ENCODE measurements at places on chromosomes 1 and 21.

DNA sequence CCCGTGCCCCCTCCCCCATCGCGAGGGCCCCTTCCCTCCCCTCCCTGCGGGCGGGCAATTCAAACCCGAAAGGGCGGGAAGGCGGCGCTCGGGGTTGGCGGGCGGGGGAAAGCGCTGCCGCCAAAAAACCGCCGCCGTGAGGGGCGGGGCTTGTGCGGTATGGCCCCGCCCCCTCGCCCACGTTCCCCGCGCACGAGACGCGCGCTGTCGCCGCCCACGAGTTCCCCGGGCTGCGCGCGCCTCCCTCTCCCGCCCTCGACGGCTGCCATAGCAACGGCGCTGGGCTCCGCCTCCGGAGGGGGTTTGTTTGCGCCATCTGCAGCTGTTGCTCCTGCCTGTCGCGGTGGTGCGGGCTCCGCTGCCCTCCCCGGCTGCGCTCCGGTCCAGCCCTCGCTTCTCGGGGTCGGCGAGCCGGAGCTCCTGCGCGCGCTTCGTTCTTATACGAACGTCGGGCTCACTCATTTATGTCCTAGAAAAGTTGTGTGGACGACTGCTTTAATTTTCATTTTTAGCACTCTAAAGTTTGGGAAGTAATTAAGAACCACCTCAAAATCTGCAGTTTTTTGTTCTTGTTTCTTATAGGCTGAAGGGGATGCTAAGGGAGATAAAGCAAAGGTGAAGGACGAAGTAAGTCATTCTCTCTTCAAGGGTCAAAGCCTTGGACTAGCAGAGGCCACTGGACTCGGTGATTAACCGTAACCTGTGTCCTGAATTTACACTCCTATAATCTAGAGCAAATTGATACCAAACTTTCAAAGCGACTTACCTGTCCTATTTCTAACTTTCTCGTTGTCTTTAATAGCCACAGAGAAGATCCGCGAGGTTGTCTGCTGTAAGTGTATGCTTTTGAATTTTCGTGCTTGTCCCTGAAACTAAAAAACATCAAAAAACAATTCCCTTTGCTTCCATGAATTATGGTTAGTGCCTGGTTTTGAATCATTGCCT is 933 bp downstream of the HMGN2 start:
- DNase-seq: peak; percentile 96

DNA sequence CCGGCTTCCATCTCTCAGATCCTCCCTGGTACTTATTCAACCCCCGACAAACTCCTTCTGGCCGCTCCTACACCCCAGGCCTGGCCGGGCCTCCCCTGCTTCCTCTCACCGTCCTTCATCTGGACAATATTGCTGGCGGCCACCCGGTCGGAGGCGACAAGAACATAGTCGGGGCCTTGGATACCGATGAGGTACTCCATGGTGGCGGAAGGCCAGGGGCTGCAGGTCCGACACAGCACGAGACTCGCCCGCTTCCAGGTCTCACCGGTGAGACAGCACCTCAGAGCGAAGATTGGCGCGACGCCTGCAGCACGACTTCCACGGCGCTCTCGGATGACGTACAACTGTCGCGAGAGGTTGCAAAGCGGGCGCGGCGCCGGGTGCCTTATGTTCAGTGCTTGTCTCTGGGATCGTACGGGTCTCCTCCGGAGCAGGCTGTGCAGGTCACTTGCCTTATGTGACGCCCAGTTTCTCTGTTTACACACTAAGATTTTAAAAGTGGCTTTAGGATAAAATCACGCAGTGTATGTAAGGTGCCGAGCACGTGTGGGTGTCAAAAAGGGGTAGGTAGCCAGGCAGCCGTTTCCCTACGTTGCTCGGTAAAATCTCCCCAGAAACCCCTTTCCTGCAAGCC is at the start of gene PSMB2:
Gene PSMB2 (minus strand): TSS at position 294 of the 634 bp plus-strand sequence. CDS start 94 bp downstream, at position 200.
- peak; percentile 98 for DNase-seq

GRCh38 chr1:229059671-229060539 is 211.0 kb upstream of the RAB4A start:
- DNase-seq: no peak

DNA sequence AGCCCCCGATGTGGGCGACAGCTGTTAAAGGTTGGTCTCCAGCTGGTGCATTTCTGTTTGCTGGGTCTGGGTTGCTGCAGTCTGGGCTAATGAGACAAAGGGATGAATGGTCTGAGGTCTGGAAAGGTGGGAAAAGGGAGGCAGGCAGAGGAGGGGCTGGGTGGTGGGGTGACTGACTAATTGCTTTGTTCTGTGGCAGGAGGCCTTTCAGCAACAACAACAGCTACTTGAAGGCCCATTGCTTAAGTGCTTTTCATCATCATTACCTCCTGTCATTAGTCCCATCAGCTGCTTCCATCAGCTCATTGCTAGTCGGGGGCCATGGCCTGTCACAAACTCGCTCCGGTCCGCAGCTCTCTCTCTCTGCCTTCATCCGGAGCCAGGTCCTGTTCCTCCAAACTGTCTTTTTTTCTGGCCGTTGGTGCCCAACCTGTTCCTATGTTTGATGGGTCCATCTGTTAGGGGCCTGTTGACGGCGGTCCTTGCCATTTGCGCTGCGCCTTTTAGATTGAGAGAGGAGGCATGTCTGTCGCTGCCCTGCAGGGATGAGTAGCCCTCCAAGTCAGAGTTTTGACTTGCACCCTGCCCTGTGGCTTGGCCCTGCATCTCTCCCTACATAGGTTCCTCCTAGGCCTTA is 105.6 kb upstream of the PLXNA2 start:
- no peak for DNase-seq

- DNase-seq: no peak
Measured at GRCh38 chr1:197733324-197733723, 42.0 kb downstream of the DENND1B start.

DNA sequence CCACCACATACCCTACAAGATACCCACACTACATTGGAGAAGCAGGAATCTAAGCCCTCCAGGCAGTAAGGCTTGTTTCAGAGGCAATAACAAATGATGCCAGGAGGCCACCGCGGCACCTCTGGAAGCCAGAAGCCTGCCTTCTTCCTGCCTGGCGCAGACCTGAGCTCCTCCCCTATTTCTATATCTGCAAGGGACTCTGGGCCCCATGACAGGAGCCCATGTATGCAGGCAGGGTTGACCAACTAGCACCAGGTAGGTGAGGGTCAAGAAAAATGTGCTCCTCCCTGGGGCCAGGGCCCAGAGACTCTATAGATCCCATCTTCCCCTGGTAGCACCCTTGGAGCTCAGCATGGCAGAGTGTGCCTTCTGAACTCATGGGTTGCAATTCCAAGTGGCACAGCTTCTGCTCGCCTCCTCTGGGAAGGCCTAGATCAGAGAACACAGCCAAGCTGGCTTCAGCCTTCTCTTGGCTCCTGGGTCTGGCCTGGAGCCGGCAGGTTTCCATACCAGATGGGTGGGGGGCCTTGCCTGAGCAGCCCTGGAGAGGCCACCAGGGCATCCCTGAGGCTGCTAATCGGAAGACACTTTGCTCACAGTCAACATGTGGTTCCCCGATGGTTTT is 85.1 kb downstream of the STUM start:
- no peak for DNase-seq

GRCh38 chr1:8370905-8371315 is 53.0 kb downstream of the SLC45A1 start:
- no peak for DNase-seq

DNA sequence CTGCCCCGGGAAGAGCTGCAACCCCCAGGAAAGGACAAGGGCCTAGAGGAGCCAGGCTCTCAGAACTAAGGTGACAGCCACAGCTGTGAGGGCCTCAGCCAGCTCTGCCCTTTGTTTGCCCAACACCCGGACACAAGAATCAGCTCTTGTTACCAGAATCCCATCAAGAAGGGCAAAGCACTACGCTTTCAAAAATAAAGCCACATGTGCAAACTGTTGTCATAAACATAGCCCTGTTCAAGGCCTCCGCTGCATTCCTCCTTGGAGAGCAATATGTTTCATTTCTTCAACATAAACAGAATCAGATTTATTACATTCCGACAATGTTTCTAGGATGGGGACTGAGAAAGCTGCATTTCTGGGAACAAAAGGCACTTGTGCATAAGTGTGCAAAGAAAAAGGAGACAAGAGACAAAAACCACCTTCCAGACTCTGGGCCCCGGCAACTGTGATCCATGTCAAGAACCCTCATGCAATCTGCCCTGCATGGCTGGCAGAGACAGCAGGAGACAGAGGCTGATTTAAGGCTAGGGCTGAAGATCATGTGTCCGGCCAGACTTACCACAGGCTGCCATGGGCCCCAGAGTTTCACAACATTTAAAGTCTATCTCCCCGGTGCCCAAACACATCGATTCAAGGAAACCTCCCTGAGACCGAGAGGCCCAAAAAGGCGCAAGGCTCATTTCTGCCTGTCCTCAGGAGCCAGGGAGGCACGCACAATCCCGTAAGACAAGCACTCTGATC is 71.0 kb downstream of the SSBP3 start:
- DNase-seq: no peak
